ENCODE measurements at places on chromosomes 6 and 20.
A peak's percentile ranks its signal among the peaks of the same experiment; 100 is the strongest.

DNA sequence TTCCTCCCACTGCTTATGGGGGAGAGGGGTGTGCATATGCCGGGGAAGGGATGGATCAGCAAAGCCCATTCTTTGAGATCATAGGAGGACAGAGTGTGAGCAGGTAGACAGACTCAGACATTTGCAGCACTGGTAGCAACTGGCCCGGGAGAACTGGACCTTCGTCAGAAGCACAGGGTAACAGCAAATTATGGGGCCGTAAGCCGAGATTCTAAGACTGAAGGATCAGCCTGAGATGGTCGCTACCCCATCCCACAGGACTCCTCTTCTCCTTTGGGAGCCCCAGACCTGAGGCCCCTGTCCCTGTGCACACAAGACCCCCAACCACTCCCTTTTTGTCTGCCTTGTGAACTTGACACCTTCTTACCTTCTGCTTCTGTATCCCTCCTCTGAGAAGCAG is 106.5 kb downstream of the TOX2 start:
- DNase-seq: no peak

DNA sequence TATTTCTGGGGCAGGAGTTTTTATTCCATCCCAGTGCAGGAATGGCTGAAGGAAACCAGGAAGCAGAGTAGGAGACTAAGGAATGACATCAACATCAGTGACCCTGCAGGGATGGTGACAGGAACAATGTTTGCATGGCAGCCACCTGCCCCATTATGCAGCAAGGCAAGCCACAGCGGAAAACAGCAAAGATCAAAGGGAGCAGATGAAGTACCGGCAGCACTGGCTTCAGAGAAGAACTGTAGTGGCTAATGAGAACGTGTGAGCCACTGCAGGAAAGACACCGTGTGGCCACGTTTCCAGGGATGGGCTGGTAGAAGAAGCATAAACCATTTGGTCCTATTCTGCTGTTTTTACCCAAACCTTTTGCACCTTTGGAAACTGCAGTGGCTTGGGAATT is 52.9 kb upstream of the TAB2 start:
- peak; percentile 18 for DNase-seq

DNA sequence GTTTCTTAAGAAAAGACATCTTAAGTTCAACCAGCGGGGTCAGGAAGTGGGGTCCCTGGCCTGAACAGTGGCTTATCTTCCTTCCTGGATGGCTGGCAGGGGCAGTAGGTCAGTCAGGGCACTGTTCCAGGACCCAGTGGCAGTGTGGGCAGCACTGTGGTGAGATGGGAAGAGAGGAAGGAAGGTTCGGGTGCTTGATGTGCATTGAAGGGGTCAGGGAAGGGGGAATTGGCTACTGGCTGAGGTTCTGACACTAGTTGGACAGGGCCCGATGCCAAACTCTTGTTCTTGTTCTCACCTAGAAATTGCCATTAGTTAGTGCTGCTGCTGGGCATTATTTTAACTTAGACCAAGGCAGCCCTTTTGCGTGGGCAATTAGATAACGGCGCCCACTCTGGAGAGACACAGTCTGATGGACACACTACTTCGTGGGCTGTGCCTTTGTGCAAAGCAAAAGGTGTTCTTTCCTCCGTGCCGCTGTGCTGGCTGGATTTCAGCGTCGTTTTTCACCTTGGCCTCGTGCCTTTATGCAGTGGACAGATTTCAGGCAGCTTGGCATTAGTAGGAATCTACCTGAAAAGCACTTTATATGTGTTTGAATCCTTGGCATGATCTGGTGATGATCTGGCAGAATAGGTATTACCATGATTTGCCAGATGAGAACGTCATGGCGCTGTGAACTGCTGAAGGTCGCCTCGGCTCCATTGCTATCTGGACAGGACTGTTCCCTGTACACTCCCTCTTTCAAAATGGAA is 30.3 kb downstream of the UTRN start:
- DNase-seq: no peak

- DNase-seq: no peak
These were observed 10.0 kb upstream of the RIPOR3 start for GRCh38 chr20:50701041-50701963.

DNA sequence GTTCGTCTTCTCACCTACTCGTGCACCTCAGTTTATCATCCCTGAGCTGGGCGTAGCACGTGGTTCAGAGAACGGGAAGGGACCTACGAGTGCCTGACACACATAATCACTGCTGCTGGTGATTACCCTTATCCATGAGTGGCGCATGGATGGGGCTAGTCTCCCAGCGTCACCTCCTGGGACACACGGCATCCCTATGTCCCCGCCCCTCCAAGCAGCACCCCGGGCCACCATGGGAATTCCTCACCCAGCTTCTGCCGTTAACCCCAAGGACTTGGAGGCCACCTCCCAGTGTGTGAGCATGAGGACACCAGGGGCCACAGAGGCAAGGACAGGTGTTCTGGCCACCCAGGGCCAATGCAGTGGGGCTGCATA is 9.8 kb downstream of the CHRNA4 start:
- no peak for DNase-seq

Measured in activated CD4-positive, alpha-beta T cell treated with anti-CD3 and anti-CD28 coated beads, Interleukin-2, Interleukin-6, amounts not matched to agents 100 ng/mL and 50 ng/mL, durations not matched to agents 16 hours and 8 hours (primary cell).